ENCODE measurements at places on chromosomes 13 and 19.

DNA sequence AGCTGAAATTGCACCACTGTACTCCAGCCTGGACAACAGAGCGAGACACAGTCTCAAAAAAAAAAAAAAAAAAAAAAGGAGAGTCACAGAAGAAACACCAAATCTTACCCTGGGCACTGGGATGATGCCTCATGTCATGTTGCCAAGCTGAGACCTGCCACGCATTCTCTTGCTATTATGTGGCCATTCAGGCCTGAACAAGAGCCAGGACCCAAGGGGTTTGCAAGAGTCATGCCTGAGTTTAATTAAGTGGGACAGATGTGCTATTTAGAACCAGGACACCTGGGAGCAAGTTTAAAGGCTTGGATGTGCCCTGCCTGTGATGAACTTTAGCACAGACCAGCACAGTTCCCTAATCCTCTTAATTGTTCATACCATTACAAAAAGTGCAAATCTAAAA is 9.8 kb downstream of the PNMA8A start:
- no peak for DNase-seq
- peaks cover 2% of the 10 kb centered on the region for H3K27me3 ChIP-seq
- no peak overlapping the region for H3K4me3 ChIP-seq
- no peak overlapping the region for H3K27ac ChIP-seq
- H3K4me1 ChIP-seq, result no peaks in the 10 kb centered on the region

DNA sequence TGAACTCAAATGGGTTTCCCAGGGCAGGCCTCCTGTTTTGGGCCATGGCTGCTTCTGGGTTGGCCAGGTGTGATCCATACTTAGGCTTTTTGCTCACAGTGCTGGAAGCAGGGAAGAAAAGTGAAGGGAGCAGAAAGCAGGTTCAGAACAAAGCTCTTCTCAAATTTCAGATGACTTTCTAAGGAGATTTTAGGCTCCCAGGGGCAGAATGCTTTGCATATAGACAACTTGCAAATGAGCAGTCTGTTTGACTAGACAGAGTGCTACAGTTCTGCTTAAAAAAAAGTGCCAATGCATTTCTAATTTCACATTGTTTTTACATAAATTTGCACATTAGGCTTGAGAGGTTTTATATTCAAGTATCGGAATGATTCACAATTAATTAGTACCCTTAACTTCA is 2.6 kb upstream of the SLC10A2 start:
- H3K36me3 ChIP-seq, result no peaks in the 10 kb centered on the region
- H3K27ac ChIP-seq, result no peak overlapping the region
- no peaks in the 10 kb centered on the region for H3K27me3 ChIP-seq
- H3K4me1 ChIP-seq, result no peaks in the 10 kb centered on the region

DNA sequence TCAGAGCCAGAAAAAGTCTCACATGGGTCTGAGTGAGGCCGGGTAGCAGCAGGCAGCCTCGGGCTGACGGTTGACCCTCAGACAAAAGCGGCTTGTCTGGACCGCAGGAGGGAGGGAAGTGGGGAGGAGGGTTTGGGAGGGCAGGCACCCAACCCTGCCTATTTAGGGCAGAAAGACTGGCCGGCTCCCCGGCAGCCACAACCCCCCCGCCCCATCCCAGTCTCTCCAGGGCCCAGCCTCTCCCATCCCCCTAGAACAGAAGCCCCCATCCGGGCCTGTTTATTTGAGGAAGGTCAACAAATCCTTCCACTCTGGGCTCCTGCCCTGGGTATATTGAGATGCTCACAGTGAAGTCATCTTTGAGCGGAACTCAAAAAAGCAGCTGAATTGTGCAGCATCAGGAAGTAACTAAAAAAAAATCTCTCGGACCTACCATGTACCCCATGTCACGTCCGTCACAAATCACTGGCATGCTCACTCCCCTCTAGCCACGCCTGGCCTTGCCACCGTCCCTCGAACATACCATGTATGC is 6.3 kb downstream of the DACT3 start:
- no peak overlapping the region for H3K4me3 ChIP-seq
- peaks cover under 1% of the 10 kb centered on the region for H3K4me1 ChIP-seq
- no peak overlapping the region for H3K27ac ChIP-seq
- H3K36me3 ChIP-seq, result no peaks in the 10 kb centered on the region
- no peak for DNase-seq

- H3K36me3 ChIP-seq, result peaks cover 24% of the 10 kb centered on the region
- peaks cover 18% of the 10 kb centered on the region for H3K4me1 ChIP-seq
- peak overlapping the region; percentile 98 for H3K27ac ChIP-seq
- H3K27me3 ChIP-seq, result no peaks in the 10 kb centered on the region
- H3K4me3 ChIP-seq, result peak overlapping the region; percentile 96
Observed at GRCh38 chr19:47273313-47274070, 1.2 kb upstream of the INAFM1 start.

DNA sequence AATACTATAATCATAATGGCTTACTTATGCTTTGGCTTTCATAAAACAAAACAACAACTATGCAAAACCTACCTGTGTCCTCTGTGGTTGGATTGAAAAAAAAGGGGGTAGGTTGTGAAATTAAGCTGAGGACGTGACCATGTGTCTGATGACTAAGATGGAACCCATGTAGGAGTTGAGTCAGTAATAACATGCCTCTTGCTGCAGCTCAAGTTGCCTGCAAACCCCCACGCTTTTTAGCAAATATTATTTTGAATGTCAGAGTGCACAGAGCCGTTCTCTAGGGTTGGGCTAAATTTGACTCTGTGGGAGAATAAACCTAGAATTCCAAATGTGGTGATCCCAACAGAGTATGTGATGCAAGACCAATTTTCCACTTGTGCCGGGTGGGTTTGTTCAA is 209.3 kb downstream of the KCNRG start:
- H3K4me1 ChIP-seq, result peaks cover 20% of the 10 kb centered on the region
- peak; percentile 60 for DNase-seq
- H3K27ac ChIP-seq, result no peak overlapping the region
- no peaks in the 10 kb centered on the region for H3K36me3 ChIP-seq
- peaks cover 62% of the 10 kb centered on the region for H3K27me3 ChIP-seq
- H3K4me3 ChIP-seq, result no peak overlapping the region

- no peak overlapping the region for H3K4me3 ChIP-seq
- no peaks in the 10 kb centered on the region for H3K36me3 ChIP-seq
- no peak for DNase-seq
Observed at GRCh38 chr13:95641291-95642027, 3.0 kb downstream of the DZIP1 start.

DNA sequence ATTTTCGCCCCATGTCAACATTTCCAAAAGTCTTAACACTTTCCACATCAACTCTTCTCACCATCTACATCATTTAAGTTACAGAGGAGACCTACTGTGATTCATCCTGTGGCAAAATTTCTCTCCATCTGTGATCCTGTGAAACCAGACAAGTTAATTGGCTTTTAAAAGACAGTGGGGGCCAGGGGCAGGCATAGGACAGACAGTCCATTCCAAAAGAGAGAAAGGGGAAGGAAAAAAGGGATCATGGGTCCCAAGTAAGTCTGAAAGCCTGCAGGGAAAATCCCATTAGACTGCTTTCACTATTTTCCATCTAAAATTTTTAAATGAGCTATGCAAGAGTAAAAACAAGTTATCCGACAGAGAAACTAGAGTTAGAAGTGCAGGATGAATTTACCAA is 121.0 kb downstream of the MRPL57 start:
- no peaks in the 10 kb centered on the region for H3K27me3 ChIP-seq
- H3K4me3 ChIP-seq, result peak overlapping the region; percentile 92
- peak overlapping the region; percentile 1 for H3K27ac ChIP-seq
- peaks cover 19% of the 10 kb centered on the region for H3K4me1 ChIP-seq
- no peak for DNase-seq

- no peak overlapping the region for H3K4me3 ChIP-seq
- H3K4me1 ChIP-seq, result no peaks in the 10 kb centered on the region
- no peak overlapping the region for H3K27ac ChIP-seq
- peaks cover 20% of the 10 kb centered on the region for H3K27me3 ChIP-seq
- no peaks in the 10 kb centered on the region for H3K36me3 ChIP-seq
- no peak for DNase-seq
Observed at GRCh38 chr19:271856-272255, 19.3 kb downstream of the PLPP2 start.

GRCh38 chr13:38824342-38824741 is 137.5 kb downstream of the FREM2 start:
- H3K36me3 ChIP-seq, result no peaks in the 10 kb centered on the region
- H3K27me3 ChIP-seq, result no peaks in the 10 kb centered on the region
- H3K27ac ChIP-seq, result no peak overlapping the region
- no peaks in the 10 kb centered on the region for H3K4me1 ChIP-seq

DNA sequence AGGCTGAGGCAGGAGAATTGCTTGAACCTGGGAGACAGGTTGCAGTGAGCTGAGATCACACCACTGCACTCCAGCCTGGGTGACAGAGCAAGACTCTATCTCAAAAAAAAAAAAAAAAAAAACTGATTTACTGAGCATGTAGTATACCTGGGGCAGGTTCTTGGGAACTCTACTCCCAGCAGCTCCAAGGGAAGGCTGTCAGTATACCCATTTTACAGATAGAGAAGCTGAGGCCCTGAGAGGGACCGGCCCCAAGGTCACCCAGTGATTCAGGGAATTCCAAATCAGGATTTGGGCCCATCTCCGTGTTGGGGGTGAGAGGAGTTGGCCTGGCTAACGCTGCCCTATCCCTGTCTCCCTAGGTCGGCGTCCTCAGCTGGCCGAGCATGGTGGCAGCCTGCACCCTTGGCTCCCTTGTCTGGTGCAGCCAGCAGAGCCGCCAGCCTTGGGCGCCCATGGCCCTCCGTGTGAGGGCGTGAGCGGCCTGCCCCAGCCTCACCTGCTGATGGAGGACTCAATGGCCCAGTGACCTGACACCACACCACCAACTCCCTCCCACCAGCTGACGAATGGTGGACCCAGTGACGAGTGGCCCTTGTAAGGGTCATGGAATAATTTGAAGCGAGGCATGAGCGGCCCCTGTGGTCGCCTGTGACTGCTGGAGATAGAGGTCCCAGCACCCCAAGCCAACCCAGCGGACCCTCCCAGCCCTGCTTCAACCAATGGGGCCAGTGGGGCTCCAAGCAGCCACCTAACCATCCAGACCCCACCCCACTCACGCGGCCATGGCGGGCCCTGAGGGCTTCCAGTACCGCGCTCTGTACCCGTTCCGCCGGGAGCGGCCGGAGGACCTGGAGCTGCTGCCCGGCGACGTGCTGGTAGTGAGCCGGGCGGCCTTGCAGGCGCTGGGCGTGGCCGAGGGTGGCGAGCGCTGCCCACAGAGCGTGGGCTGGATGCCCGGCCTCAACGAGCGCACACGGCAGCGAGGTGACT is 2.4 kb downstream of the PIK3R2 start:
- H3K36me3 ChIP-seq, result peaks cover 4% of the 10 kb centered on the region
- H3K27ac ChIP-seq, result no peak overlapping the region
- H3K4me3 ChIP-seq, result no peak overlapping the region

- no peak overlapping the region for H3K4me3 ChIP-seq
- no peak overlapping the region for H3K27ac ChIP-seq
- H3K27me3 ChIP-seq, result no peaks in the 10 kb centered on the region
- no peaks in the 10 kb centered on the region for H3K36me3 ChIP-seq
- DNase-seq, result no peak
Observed at GRCh38 chr19:3383121-3383722, 16.8 kb downstream of the NFIC start.

- no peak for DNase-seq
- peaks cover 45% of the 10 kb centered on the region for H3K27me3 ChIP-seq
- H3K4me1 ChIP-seq, result peaks cover 44% of the 10 kb centered on the region
- peak overlapping the region; percentile 77 for H3K4me3 ChIP-seq
Observed at GRCh38 chr13:45847554-45848224, 3.9 kb downstream of the SIAH3 start.

DNA sequence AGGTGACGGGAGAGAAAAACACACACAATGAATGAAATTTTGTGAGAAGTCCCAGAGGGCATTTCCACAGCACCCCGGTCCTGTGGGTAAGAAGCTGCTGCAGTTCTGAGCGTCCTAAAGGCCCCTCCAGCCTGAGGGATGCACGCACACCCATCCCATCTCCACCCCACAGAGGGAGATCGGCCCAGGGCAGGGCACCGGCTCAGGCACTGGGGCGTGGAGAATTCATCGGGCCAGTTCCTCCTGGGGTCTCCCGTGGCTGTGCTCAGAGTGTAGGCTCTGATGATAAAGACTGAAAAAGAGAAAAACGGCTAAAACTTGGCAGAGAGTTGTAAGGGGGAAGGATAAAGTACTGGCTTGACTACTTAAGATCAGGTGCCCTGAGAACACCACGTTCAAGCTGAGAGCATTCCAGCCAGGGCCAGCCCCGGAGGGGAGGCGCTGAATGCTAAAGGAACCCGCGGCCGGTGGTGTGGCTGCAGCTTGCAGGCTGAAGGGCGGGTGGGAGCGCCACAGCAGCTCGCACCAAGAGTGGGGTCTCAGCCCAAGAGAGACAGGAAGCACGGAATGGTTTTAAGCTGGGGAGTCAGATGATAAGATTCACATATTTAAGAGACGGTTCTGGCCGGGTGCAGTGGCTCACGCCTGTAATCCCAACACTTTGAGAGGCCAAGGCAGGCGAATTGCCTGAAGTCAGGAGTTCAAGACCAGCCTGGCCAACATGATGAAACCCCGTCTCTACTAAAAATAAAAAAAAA is 121.9 kb upstream of the SPACA7 start:
- no peaks in the 10 kb centered on the region for H3K4me1 ChIP-seq
- no peak overlapping the region for H3K27ac ChIP-seq
- H3K36me3 ChIP-seq, result no peaks in the 10 kb centered on the region

- peaks cover 20% of the 10 kb centered on the region for H3K4me1 ChIP-seq
- H3K4me3 ChIP-seq, result no peak overlapping the region
Observed at GRCh38 chr19:11890634-11891033, 3.1 kb downstream of the ZNF69 start.

GRCh38 chr13:83878691-83879430 is 3.4 kb downstream of the SLITRK1 start:
- H3K36me3 ChIP-seq, result no peaks in the 10 kb centered on the region
- no peak for DNase-seq
- H3K4me3 ChIP-seq, result no peak overlapping the region
- H3K4me1 ChIP-seq, result peaks cover 6% of the 10 kb centered on the region

GRCh38 chr19:45742969-45743368 is 9.7 kb downstream of the MEIOSIN start:
- no peak overlapping the region for H3K4me3 ChIP-seq
- no peak for DNase-seq
- no peaks in the 10 kb centered on the region for H3K36me3 ChIP-seq
- no peaks in the 10 kb centered on the region for H3K4me1 ChIP-seq
- no peak overlapping the region for H3K27ac ChIP-seq
- H3K27me3 ChIP-seq, result peaks cover 28% of the 10 kb centered on the region

- no peak overlapping the region for H3K27ac ChIP-seq
- H3K4me1 ChIP-seq, result no peaks in the 10 kb centered on the region
- DNase-seq, result no peak
- H3K4me3 ChIP-seq, result no peak overlapping the region
- no peaks in the 10 kb centered on the region for H3K36me3 ChIP-seq
Observed at GRCh38 chr19:32186542-32187330, 158.7 kb upstream of the ZNF507 start.

- no peaks in the 10 kb centered on the region for H3K36me3 ChIP-seq
- no peak for DNase-seq
- H3K4me3 ChIP-seq, result no peak overlapping the region
- no peaks in the 10 kb centered on the region for H3K4me1 ChIP-seq
- H3K27me3 ChIP-seq, result peaks cover 28% of the 10 kb centered on the region
Observed at GRCh38 chr13:112346173-112346898, 29.8 kb upstream of the SPACA7 start.
